Stimulated activated CD4-positive, alpha-beta T cell treated with anti-CD3 and anti-CD28 coated beads, TNF-alpha, amount 100 ng/mL, for 4 hours (primary cell): ENCODE measurements at places on chromosomes 5 and 9.

- DNase-seq: no peak
Observed at GRCh38 chr5:19531374-19531952, 456.5 kb downstream of the CDH18 start.

- DNase-seq: no peak
Observed at GRCh38 chr9:137069508-137070091, 757 bp downstream of the SAPCD2 start.

DNA sequence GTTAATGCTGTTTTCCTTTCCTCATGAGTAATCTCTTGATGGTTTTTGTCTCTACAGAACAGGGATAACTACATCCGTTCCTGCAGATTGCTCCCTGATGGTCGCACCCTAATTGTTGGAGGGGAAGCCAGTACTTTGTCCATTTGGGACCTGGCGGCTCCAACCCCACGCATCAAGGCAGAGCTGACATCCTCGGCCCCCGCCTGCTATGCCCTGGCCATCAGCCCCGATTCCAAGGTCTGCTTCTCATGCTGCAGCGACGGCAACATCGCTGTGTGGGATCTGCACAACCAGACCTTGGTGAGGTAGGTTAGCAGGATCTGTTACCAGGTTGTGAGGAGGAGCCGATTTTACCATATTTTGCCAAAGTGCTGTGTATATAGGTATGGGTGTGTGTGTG lies 148.2 kb downstream of the TLE4 start:
- no peak for DNase-seq

DNA sequence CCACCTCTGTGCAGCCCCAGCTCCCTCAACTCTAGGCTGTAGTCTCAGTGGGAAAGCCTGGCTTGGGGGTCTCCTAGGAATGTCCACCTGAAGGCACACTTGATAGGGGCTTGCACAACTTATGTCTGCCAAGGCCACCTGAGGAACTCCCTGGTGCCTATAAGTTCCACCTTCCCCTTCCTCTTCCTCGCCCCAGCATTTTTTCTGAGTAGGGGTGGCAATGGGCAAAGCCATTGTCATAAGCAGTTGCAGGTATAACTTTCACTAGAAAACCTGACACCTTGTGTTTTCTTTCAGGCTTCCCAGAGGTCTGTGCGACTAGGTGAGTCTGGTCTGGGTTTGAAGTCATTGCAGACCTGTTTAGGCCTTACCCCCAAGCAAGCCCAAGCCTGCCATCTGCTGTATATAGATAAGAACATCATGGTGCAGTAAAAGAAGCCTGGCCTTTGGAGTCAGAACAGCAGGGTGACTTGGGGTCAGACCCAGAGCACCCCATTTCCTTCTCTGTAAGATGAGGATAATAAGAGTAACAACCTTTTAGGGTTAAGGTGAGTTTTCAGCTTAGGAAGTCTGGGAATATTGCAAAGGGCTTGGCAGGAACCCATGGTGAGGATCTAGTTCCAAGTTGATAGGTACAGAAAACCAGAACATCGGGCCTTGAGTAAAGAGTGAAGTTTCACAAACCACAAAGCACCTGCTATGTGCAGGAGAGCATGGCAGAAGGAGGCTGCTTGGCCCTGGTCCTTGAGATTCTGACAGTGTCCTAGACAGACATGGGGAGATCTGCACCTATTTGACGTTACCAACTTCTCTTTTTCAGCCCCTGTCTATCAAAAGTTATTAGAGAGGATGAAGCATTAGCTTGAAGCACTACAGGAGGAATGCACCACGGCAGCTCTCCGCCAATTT lies 33.8 kb downstream of the TGFBI start:
- DNase-seq: no peak

- DNase-seq: no peak
Observed at GRCh38 chr5:115463983-115464382, 80.6 kb downstream of the FEM1C start.

GRCh38 chr5:177368869-177369644 lies 11.3 kb downstream of the RGS14 start:
- DNase-seq: no peak

GRCh38 chr5:139633295-139634027 lies 14.7 kb upstream of the CXXC5 start:
- no peak for DNase-seq

GRCh38 chr9:79632060-79632459 lies 60.3 kb downstream of the TLE4 start:
- DNase-seq: no peak

DNA sequence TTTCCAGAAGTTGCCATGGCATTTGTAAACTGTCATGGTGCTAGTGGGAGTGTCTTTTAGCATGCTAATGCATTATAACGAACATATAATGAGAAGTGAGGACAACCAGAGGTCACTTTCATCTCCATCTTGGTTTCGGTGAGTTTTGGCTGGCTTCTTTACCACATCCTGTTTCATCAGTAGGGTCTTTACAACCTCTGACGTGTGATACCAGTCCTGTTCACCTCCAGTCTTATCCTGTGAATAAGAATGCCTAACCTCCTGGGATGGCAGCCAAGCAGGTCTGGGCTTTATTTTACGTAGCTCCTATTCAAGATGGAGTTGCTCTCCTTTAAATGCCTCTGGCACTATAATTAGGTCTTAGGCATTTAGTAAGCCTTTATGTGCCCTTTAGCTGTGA lies 20.4 kb upstream of the RFK start:
- DNase-seq: no peak

DNA sequence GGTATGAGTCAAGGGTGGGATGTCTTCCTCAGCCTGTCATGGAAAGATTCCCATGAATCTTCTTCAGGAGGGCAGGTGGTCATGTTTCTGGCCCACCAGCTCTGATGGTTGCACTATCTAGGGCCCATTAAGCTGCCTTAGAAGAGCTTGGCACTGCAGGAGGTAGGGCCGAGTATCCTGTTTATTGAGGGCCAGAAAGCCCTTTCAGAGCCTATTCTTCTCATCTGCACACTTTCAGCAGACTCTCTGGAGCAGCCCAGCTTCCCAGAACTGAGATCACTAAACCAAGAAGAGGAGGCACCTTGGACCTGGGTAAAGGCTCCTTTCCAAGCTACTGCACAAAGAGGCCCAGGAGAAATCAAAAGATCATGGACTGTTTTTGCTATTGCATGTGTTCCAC lies 146.5 kb downstream of the MTX3 start:
- DNase-seq: no peak

DNA sequence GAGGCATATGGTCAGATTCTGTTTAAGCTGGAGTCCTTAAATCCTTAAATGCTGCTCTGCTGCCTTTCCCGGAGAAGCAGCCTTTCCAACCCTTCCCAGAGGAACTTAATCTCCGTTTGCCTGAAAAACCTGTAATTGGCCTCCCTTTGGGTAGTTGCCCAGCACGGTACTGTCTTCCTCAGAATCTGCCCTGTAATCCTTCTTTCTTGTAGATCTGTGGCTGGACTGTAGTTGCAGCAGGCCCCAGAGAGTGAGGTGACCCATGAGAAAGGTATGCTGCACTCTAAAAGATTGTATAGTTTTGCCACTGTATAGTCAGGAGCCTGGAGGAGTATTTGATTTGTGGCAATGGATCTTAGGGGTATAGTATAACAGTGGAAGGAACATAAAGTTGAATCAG lies 11.7 kb downstream of the SPIN1 start:
- no peak for DNase-seq

- DNase-seq: no peak
Observed at GRCh38 chr5:28450997-28451396, 1412.6 kb upstream of the CDH9 start.

DNA sequence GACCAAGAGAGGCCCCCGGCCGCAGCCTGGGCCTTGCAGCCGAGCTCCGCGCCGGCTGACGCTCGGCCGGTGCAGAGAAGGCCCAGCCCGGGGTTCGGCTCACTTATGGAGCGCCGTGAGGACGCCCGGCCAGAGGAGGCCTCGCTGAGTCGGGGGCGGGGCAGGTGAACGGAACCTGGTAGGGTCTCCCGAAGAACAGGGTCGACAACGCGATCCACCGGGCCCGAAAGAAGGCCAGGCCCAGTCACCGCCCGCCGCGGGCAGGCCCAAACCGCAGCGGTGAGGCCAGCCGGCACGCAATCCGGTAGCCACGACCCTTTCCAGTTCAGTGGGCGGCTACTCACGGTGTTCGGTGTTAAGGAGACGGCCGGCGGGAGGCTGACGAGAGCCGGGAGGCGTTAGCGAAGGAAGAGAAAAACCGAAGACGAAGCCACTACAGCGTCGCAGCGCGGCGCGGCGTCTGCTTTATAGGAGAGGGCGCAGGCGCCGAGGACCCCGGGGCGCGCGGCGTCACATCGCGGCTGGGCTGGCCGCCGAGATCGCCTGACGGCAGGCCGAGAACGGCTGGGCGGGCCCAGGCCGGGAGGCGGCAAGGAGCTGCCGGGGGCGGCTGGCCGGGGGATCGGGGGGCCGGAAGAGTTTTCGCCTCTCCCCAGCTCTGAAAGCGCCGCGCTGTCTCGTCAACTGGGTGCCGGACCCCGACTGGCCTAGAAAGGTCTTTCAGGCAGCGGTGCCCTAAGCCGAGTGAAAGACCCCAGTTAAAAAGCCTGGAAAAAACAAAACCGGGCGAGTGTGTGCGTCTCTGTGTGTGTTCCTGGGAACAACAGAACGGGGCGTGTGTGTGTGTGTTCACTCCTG lies at the start of gene SKP1:
Gene SKP1 (minus strand): TSS at position 440 of the 858 bp plus-strand sequence. CDS start 2,928 bp downstream, outside the sequence.
- DNase-seq: peak; percentile 78
